Activated CD4-positive, alpha-beta T cell treated with anti-CD3 and anti-CD28 coated beads for 1 hour (primary cell): ENCODE measurements at places on chromosomes 6 and 20.

DNA sequence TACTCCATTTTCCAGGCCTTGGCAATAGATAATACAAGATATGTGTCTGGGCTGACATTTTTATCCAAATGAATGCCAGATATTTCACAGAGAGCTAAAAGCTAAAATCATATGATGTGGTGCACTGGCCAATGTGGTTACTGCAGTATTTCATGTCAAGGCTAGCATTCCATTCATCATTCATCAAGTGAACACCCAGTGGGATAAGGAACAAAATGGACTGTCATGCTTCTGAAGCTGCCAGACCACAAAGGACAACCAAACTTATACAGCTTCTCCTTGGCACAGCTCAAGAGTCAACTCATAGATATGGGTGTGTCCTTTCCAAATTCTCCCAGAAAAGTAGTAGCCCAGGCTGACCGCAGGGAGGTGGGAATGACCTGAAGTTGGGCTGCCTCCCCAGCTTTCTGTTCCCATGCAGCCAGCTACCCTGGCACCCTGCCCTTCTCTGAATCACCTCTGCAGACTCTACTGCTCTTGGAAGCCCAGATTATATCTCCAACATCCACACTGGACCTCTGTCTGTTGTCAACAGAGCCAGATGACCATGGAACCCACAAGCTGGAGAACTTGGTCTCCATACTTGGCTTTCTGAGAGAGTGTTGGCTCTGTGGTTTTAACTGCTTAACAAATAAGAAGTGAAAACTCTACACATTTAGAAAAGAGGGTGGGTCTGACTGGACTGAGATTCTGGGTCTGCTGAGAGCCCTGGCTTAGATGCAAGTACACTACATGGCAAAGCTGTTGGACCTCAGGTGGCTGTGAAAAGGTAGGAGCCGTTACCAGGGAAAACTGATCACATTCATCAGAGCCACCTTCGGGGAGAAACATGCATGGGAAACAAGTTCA lies 122.8 kb downstream of the ALDH8A1 start:
- DNase-seq = no peak

- no peak for DNase-seq
These were observed 191.9 kb downstream of the ISM1 start for GRCh38 chr20:13412806-13413445.

DNA sequence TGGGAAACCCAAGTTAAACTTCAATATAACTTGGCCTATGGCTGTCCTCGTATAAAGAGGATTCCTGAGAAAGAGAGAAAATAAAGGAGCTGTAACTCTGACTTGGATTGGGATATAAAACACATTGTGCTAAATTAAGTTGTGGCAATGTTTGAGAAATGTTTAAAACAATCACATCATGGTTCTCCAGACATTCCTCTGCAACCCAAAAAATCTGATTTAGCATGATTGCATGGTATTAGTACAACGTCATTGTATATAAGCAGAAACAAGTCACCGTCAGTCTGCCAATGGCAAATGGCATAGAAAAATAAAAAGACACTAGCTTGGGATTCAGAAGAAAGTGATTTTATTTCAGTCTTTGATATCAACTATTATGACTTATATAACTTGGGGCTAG lies 140.2 kb upstream of the FAM83B start:
- DNase-seq = no peak

- DNase-seq = no peak
These were observed 112.6 kb downstream of the PLCB1 start for GRCh38 chr20:8244637-8245036.

- DNase-seq = no peak
These were observed 31.7 kb upstream of the MAS1L start for GRCh38 chr6:29519291-29520010.

- DNase-seq = peak; percentile 45
These were observed 95.0 kb upstream of the IFNGR1 start for GRCh38 chr6:137313928-137314855.

GRCh38 chr6:90146921-90147649 lies 149.6 kb downstream of the BACH2 start:
- no peak for DNase-seq

- DNase-seq = no peak
These were observed 99.5 kb downstream of the ANKRD60 start for GRCh38 chr20:58128635-58129625.

- DNase-seq = no peak
These were observed 23.1 kb downstream of the OR2B6 start for GRCh38 chr6:27980111-27980510.

DNA sequence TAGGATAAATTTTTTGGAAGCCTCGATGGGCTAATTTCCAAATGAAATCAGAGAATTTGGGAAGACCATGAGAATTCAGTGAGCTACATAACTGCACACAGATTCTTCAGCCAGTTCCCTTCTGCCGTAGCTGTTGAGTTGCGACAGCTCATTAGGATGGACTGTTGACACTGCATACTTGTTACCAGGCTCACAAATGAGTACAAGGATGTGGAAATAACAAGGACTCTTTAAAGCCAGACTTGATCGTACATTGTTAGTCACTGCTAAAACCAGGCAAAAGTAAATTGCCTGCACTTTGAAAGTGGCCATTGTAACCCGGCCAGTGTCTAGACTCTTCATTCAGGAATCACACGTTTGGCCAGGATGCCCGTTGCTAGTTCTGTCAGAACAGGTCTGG lies 37.0 kb downstream of the NDUFAF5 start:
- no peak for DNase-seq

GRCh38 chr20:58408603-58409246 lies 19.7 kb downstream of the VAPB start:
- DNase-seq = no peak

DNA sequence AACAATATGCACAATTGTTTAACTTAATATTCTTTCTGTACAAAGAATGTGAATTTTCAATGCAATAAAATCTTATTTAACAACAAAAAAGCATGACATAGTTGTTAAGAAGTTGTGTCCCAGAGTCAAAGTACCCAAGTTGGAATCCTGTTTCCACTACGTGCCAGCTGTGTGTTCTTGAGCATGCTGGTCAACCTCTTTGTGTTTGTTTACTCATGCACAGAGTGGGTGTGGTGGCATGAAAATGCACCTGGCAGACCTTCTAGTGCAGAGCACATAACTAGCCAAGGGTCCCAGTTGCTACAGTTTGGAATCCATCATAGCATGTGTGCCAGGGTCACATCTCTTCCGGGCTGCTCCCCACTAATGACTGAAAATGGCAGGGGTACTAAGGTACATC lies 24.7 kb upstream of the MOCS1 start:
- DNase-seq = no peak

DNA sequence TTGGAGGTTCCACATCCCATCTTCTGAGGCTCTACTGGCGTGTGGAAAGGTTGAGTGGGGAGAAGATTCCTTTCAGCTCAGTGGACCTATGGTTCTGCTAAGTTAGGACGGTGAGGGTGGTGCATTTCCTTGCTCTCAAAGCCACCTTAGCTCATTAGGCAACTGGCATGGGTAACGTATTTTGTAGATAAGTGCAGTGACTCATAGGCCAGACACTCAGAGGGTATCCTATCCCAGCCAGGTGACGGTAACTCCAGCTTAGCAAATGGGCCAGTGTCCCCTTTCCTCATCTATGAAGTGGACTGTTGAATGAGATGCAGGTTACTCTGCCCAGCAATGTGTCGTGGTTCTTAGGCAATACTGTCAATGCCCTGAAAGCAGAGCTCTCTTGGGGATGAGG lies 3.7 kb downstream of the RPS6KA2 start:
- DNase-seq = no peak

GRCh38 chr20:62825333-62825985 lies 8.6 kb downstream of the COL9A3 start:
- no peak for DNase-seq

DNA sequence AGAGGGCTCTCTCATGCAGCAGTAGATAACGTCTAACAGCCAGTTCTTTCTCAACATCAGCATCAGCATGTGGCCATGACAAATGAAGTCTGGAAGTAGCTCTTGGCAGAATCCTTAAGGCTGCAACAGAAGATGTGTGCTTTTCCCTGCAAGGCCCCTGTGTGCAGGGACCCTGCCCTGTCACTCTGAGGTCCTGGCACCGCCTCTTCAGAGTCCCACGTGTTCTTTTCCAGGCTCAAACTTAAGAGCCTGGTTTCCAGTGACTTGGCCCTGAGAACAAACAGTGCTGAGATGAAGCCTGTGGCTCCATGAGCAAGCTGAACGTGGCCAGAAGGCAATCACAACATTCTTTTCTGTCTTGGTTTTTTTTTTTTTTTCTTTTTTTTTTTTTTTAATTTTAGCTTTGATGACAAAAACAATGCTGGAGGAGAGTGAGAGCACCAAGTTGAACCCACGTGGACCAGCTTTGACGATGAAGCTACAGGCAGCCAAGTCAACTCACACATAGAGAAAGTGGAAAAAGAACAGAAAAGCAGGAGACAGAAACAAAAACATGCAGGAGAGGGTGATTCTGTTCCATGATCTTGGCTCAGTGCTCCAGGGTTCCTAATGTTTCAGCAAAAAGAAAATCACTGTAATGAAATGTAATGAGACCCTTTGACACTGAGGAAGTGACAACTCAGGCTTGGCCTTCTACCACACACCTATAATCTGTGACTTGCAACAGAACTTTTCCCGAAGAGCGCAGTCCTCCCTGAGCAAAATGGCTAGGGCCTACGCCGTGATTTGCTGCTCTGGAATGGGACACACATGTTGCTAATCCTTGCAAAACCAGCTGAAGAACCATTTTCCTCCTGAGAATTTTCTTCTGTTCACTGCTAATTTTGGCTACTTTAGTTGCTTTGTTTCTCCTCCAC lies 86.1 kb downstream of the FOXC1 start:
- DNase-seq = no peak

GRCh38 chr6:10402648-10403311 lies 12.1 kb downstream of the TFAP2A start:
- DNase-seq = no peak

GRCh38 chr6:137471497-137471896 lies 22.7 kb downstream of the OLIG3 start:
- no peak for DNase-seq

- DNase-seq = no peak
These were observed 48.7 kb downstream of the HLA-DPB1 start for GRCh38 chr6:33124525-33124901.

GRCh38 chr6:145506565-145506964 lies 228.8 kb downstream of the EPM2A start:
- no peak for DNase-seq

- no peak for DNase-seq
These were observed 422.6 kb upstream of the MMS22L start for GRCh38 chr6:97705568-97705967.

DNA sequence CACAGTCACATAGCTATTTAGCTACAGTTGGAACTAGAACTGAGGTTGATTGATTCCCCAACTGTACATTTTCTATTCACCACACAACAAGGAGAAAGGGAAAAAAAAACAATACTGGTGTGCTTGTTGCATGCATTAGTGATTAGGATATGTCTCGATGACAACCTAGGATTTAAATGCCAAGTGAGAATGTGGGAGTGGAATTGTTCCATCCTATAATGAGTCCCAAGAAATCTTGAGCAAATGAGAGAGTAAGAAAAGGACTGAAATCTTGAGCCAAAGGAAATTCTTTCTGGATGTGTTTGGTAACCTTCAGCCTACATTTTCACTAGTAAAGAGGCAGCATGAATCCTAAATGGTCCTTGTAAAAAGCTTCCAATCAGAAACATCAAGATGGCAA lies 232.7 kb downstream of the HIVEP2 start:
- no peak for DNase-seq

GRCh38 chr20:63689046-63690002 lies 7.1 kb upstream of the TNFRSF6B start:
- DNase-seq = no peak

- DNase-seq = no peak
These were observed 41.6 kb upstream of the FRMD1 start for GRCh38 chr6:168120390-168121302.

DNA sequence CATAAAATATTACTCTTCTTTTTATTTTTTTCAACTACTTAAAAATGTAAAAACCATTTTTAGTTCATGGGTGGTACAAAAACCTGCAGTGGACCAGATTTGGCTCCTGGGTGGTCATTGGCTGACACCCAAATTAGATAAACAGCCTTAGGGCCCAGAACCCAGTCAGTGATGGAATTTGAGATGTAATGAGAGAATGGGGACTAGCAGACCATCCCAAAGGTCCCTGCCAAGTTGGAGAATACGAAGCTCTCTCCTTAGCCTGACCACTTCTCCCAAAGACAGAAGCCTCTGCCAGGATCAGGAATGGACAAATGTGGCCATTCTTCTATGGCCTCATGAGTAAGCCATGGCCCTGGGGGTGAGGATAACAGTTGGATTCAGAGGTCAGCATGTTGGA lies 194.7 kb downstream of the NFATC2 start:
- no peak for DNase-seq

- DNase-seq = peak; percentile 39
These were observed 818 bp upstream of the MDGA1 start for GRCh38 chr6:37698264-37699137.

- no peak for DNase-seq
These were observed 470.6 kb downstream of the MAFB start for GRCh38 chr20:40218316-40218969.

GRCh38 chr20:36182604-36183154 lies 28.1 kb downstream of the EPB41L1 start:
- DNase-seq = no peak

DNA sequence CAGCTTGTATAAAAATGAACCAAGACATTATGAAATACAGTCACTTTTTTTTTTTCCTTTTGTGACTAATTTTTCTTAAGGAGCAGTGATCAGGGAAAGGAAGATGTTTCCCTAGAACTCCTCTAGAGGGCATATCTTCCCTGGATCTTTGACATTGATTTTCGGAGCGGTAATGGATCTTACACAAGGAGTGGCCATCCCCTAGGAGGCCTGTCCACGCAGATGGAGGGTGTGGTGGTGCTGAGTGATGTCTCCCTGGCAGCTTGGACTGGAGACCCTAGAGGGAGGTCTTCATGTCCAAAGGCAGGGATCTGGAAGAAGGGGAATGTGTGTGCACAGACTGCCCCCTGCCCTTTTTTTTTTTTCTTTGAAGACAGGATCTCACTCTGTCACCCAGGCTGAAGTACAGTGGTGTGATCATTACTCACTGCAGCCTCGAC lies 7.0 kb upstream of the KIFC1 start:
- no peak for DNase-seq

- DNase-seq = no peak
These were observed 54.8 kb downstream of the UTRN start for GRCh38 chr6:144339859-144340452.

DNA sequence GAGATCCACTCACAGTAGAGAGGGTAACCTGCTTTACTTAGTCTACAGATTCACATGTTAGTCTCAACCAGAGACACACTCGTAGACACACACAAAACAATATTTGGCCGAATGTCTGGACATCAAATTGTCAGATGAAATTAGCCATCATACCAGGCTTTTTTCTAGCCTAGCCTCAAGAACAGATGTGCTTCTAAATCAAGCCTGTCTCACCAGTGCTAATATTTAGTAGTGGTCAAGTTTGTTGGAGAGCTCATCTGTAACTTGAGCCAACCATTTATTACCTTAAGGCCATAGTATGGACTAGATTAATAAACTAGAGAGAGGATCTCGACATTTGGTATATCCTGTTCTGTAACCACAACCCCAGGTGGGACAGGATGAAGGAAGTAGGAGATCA lies 1118.8 kb upstream of the MAP3K7 start:
- DNase-seq = no peak

- no peak for DNase-seq
These were observed 40.3 kb downstream of the MAP3K4 start for GRCh38 chr6:161031721-161032495.

- no peak for DNase-seq
These were observed 97.5 kb downstream of the MAFB start for GRCh38 chr20:40591536-40591935.
